ENCODE measurements at places on chromosomes 6 and 20.

GRCh38 chr6:53424300-53424699 is 75.5 kb upstream of the ELOVL5 start:
- DNase-seq = no peak

GRCh38 chr20:16174311-16174710 is 398.9 kb downstream of the KIF16B start:
- DNase-seq = no peak

GRCh38 chr6:121216928-121217327 is 117.4 kb downstream of the TBC1D32 start:
- no peak for DNase-seq

DNA sequence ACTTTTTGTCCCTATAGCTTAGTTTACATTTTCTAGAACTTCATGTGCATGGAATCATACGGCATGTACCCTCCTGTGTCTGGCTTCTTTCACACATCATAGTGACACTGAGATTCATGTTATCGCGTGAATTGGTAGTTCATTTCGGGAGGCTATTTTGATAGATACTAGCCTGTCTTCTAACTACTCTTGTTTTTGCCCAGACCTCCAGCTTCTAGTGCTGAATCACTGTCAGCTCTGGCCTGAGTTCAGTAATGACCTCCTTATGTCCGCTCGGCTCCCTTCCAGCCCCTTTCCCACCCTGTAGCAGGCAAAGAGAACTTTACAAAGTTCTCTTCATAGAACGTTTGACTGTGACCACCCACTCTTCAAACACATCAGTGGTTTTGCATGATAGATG is 14.1 kb downstream of the MYBL2 start:
- DNase-seq = no peak

DNA sequence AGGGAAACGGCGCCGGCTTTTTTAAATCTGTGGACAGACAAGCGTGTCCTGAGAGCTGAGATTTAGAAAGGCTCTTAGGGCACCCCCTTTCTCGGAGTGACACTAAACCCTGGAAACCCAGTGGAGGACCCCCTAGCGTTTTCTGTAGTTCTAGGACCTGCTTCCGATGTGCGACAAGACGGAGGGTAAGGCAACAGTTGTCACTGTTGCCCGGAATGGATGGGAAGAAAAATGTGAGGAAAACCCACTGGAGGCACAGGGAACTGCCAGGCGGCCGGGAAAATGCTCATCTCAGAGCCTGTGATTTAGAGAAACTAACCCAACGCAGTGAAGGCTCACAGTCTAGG is 551 bp upstream of the ATP5F1E start:
- DNase-seq = no peak

DNA sequence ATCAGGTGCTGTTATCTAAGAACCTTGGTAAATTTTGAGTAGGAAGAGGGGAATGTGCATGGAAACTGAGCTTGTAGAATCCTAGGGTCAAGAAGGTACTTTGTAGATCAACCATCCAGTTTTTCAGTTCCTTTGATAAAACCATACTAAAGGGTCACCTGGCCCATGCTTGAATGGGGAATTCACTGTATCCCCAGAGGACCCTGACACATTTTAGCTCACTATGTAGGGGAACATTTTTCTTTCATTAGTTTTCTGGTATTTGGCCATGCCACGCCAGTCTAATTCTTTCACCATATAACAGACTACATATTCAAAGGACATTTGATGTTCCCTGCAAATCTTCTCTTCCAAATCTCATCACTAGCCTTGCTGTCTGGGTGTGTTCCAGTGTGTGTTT is 29.9 kb downstream of the LRRC1 start:
- DNase-seq = no peak

DNA sequence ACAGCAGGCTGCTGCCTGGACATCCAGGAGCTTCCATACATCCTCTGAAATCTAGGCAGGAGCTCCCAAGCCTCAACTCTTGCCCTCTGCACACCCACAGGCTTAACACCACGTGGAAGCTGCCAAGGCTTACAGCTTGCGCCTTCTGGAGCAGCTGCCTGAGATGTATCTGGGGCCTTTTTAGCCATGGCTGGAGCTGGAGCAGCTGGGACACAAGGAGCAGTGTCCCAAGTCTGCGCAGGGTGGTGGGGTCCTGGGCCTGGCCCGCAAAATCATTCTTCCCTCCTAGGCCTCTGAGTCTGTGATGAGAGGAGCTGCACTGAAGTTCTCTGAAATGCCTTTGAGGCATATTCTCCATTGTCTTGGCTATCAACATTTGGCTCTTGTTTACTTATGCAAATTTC is 255.0 kb downstream of the DLL1 start:
- no peak for DNase-seq

DNA sequence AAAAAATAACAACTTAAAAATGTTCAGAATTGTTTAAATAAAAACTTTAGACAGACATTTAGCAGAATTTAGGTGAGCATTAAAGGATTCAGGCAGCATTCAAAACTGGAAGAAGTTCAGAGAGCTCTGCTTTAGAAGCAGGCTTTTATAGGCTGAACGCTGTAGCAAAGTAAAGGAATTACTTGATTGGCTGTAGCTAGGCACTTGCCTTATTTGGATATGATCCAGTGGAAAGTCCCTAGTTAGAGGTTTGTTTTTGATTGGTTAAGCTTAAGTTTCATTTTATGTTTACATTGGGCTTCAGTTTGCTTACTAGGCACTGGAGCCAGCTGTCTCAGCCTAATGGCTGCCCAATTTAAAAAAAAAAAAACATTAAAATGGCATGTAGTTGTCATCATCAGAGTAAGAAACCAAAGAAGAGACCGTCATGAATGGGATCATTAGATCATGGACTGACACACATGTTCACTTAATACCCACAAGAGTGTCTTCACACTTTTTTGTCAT is 65.1 kb downstream of the CBFA2T2 start:
- peak; percentile 94 for DNase-seq
